ENCODE measurements at places on chromosomes 16 and 17. TPM values are rescaled to one million over a fixed set of nuclear protein-coding genes. Genes with fewer than 3 reads are reported as not detected.

- DNase-seq, result peak; percentile 68
Measured at GRCh38 chr17:7853691-7854038, 1.2 kb upstream of the TMEM88 start.

DNA sequence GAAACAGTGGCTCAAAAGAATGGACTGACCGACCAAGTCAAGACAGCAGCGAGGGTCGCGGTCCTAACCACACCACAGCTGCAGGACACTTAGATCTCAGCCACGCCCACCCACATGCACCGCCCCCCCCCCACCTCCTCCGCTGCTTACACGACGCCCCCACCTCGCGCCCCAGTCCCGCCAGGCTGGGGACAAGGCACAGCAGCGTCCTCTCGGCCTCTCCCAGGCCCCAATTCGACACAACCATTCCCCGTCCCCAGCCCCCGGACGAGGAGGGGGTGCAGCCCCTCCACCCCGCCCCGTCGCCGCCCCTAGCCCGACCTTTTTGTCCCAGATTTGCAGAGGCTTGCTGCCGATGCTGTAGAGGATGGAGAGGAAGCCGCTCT, 477 bp downstream of the CFAP20 start:
- DNase-seq, result no peak

- DNase-seq, result no peak
Measured at GRCh38 chr16:81483970-81484595, 39.5 kb downstream of the CMIP start.

Gene ABCA6
- total RNA-seq, result 0.30 TPM

Gene SBK1
- 1.5 TPM for total RNA-seq

Gene HOXB3
- 0.18 TPM for total RNA-seq

Gene KRT28
- total RNA-seq, result not detected

All from chondrocyte (in vitro differentiated cells).